ENCODE measurements at places on chromosomes 4 and X. TPM values are rescaled to one million over a fixed set of nuclear protein-coding genes. Genes with fewer than 3 reads are reported as not detected.
A peak's percentile ranks its signal among the peaks of the same experiment; 100 is the strongest.

DNA sequence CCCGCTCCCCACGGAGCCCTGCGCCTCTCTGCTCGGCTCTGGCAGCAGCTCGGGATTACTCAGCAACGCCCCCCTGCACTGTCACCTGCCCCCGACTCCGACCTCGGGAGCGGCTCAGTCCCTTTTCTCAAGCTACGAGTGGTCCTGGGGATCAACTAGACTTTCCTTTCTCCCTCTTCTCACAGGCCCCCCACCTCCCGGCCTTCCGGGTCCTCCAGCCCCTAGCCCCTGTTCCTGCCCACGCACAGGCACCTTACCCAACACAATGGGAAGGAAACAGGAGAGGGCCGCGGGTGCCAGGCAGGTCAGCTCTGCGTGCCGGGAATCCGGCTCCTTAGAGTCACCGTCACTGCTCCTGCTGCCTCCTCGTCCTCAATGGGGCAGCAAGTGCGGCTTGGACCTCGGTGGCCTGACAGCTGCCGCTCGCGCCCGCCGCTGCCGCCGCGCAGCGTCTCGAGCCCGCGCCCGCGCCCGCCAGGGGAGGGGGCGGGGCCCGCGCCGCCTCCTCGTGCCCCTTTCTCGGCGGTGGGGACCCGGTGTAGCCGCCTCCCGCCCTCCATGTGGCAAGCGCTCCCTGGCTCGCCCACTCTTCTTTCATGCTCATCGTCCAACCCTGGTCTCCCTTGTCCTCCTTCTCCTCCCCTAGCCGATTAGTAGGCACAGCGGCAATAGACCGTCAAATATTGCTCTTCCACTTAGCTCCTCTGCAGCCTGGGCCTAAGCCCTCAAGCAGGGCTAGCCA, at the start of gene RAB9B:
TSS of gene RAB9B (minus strand) at position 455 of the 742 bp plus-strand sequence. CDS start 6,473 bp downstream, outside the sequence.
- DNase-seq = peak; percentile 38

DNA sequence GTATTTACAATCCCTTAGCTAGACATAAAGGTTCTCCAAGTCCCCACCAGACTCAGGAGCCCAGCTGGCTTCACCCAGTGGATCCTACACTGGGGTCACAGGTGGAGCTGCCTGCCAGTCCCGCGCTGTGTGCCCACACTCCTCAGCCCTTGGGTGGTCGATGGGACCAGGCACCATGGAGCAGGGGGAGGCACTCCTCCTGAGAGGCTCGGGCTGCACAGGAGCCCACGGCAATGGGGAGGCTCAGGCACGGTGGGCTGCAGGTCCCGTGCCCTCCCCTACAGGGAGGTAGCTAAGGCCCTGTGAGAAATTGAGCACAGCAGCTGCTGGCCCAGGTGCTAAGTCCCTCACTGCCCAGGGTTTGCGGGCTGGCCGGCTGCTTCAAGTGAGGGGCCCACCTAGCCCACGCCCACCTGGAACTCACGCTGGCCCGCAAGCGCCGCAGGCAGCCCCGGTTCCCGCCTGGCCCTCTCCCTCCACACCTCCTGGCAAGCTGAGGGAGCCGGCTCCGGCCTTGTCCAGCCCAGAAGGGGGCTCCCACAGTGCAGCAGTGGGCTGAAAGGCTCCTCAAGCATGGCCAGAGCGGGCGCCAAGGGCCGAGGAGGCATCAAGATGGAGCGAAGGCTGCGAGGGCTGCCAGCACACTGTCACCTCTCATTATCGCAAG, 113.9 kb downstream of the PRDM5 start:
- DNase-seq = no peak

- DNase-seq = peak; percentile 23
Observed at GRCh38 chr4:38989487-38989886, 42.7 kb downstream of the TMEM156 start.

DNA sequence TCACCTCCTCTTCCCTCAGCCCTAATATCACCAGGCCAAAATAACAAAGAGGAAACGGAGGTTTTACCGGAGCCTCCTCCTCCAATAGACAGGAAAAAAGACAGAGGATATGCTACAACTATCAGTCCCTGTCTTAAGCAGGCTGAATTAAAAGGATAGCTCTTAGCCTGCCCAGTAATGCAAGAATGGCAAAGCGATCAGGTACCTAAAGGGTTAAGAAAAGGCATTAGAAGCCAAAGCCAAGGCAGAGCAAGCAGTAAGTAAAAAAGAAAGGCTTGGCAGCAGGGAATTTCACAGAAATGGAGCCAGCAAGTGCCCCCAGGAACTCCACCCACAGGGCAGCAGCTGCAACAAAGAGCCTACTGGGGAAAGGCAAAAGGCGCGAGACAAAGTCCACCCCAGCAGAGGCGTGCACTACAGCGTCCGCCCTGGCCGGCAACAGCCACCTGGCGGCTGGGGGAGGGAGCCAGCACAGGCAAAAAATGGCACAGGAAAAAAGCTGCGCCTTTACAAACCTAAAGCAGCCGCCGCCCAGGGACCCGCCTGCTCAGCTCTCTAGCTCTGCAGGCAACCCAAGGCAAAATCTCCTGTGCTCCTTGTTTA, 220.6 kb upstream of the ZC4H2 start:
- no peak for DNase-seq

- no peak for DNase-seq
Observed at GRCh38 chr4:48175328-48175727, 41.3 kb upstream of the TXK start.

DNA sequence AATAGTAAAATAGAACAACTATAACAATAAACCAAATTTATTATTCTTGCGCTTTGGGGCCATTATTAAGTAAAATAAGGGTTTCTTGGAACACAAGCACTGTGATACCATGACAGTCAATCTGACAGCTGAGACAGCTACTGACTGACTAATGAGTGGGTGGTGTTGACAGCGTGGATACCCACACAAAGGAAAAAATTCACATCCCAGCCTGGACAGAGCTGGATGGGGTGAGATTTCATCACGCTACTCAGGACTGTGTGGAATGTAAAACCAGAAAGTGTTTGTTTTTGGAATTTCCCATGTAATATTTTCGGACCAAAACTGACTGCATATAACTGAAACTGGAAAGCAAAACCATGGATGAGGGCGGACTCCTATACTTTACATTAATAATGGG, 48.8 kb downstream of the IGFBP7 start:
- peak; percentile 71 for DNase-seq

DNA sequence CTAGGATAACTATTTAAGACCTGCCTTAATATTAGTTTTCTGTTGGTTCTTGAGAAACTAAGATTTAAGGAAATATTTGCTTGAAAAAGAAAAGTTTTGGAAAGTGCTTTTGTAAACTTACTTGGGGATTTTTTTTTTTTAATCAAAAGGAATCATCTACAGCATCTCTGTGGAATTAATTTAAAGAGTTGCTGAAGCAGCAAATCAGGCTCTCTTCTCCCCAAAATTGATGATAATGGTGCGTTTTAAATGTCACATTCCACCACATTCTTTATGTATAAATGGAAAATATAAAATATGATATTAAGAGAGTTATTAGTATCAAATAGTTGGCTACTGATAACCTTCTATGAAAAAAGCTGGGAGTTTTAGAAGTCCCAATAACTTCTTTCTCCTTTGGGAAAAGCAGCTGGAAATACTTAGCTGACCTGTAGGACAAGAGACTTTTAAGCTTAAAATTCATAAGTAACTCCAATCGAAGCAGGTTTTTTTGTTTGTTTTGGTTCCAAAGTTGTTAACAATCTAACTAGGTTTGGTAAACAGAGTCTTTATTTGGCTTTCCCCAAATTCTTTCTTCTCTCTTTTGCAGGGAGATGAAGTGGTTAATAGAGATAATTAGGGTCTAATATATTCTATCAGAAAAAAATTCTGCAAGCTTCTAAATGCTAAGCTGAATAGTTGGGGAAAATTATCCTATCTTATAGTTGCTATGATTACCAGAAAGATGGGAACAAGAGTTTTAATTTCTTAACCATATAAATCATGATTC, 4.4 kb downstream of the KLF3 start:
- DNase-seq = no peak

Gene ZNF157
- total RNA-seq = 0.17 TPM

Gene TMPRSS11B
- total RNA-seq = not detected
